ENCODE measurements at places on chromosomes 6 and 20.

- no peak for DNase-seq
These were observed 84.3 kb downstream of the ATXN1 start for GRCh38 chr6:16676978-16677377.

DNA sequence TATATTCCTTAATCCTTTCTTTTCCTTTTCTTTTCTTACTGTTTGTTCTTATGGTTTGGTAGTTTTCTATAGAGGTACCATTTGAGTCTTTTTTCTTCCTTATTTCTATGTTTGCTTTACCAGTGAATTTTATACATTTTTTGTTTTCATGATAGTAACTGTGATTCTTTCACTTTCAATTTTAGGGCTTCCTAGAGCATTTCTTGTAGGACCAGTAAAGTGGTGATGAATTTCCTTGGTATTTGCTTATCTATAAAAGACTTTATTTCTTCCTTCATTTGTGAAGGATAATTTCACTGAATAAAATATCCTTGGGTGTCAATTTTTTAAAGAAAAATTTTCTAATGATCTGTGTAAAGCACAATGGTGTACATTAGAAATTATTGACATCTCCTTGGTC lies 637.4 kb downstream of the CD109 start:
- DNase-seq, result no peak

DNA sequence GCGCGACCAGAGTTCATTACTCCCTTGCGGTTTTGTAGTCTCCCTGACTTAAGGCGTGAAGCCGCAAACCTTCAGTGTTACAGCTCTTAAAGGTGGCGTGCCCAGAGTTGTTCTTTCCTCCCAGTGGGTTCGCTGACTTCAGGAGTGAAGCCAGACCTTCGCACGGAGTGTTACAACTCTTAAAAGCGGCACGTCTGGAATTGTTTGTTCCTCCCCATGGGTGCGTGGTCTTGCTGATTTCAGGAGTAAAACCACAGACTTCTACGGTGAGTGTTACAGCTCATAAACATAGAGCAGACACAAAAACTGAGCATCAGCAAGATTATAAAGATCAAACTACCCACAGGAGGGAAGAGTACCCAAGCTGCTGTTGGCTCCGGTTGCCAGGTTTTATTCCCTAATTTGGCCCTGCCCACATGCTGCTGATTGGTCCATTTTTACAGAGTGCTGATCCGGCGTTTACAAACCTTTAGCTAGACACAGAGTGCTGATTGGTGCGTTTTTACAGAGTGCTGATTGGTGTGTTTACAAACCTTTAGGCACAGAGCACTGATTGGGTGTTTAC lies 10.4 kb downstream of the TMEM14C start:
- DNase-seq, result no peak

- no peak for DNase-seq
These were observed 17.6 kb downstream of the HDAC2 start for GRCh38 chr6:113953346-113953745.

GRCh38 chr6:7568021-7568420 lies 22.0 kb upstream of the SNRNP48 start:
- no peak for DNase-seq

GRCh38 chr6:119152187-119152586 lies 73.7 kb upstream of the FAM184A start:
- DNase-seq, result no peak

- DNase-seq, result no peak
These were observed 17.1 kb upstream of the MLN start for GRCh38 chr6:33820784-33821520.

DNA sequence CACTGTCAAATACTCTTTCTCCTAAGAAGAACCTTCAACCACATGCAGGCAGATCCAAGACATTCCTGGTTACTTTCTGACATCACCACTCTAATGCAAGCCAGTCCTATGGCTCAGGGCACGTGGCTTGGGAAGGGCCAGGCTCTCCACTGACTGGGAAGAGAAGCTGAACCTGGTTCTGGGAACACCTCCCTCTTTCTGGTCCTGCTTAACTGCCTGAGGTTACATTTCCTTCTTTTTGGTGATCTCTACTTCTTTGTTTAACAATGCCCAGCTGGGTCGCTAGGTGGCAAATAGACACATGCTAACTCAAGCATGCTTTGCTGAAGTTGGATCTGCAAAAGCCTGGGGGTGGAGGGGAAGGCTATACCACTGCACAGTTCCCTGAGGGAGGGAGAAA lies 249.8 kb downstream of the GMDS start:
- DNase-seq, result no peak

GRCh38 chr20:37202267-37202943 lies 23.1 kb upstream of the MROH8 start:
- DNase-seq, result peak; percentile 38

- peak; percentile 64 for DNase-seq
These were observed 12.5 kb upstream of the R3HDML start for GRCh38 chr20:44324343-44324742.
